ENCODE measurements at places on chromosomes 7 and 10. TPM values are rescaled to one million over a fixed set of nuclear protein-coding genes. Genes with fewer than 3 reads are reported as not detected.

BAMBI gene
- total RNA-seq = 2.4 TPM

ADO gene
- 10.3 TPM for total RNA-seq

TAS2R41 gene
- total RNA-seq = not detected

MRPS16 gene
- 60.8 TPM for total RNA-seq

GNAT3 gene
- not detected for total RNA-seq

TSPAN33 gene
- total RNA-seq = under 0.01 TPM

CCDC172 gene
- not detected for total RNA-seq

DNA sequence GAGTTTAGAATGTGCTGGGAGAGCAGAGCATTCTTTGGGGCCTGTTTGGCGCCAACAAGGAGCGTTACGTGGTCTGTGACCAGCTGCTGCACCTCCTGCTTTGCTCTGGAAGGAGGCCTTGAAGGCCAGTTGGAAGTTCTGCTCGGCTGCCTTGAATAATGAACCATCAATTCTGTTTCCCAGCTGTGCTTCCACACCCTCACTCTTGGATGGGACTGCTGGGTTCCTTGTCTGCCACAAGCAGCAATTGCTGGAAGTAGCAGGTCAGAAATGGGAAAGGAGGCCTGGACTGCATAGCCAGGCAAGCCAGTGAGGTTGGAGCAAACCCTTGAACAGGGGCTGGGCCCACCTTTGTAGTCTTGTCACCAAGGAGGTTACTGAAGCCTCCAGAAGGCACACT, 86.6 kb upstream of the INSYN2A start:
- DNase-seq = no peak

- no peak for DNase-seq
These were observed 174.4 kb downstream of the CDCA7L start for GRCh38 chr7:21771266-21771665.

DNA sequence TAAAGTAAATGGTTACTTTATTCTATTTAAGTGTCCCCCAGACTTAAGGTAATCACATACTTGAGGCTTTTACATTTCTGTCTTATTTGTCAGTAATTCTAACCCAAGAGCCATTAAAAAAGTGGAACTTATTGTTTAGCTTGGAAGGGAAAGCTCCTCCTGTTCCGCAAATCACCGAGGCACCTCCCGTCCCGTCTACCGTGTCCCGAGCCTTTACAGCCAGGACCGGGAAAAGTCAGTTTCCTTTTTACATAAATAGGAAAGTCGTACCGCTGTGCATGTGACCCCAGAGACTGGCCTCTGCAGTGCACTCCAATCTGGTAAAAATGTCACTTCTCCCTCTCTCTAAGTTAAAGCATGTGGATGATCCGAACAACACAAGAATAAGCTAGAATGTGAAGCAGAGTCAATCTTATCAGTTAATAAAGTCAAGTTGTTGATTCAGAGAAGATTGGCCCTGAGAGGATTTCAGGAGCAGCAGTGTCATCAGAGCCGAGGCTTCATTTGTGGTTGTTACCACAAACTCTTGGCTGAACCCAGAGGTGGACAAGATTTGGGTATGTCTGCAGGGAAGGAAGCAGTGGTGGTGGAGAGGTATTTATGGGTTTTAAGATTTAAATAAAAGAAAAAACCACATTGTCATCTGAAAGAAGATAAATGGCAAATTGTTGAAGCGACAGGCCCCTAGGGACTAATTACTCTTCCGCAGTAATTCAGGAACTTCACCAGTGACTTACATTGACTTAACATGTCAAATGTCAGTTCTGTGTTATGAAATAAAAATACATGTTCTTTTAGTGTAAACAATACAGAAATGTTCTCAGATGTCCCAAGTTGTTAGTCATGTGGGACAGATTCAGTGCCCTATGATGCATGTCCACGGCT, 316.6 kb upstream of the ZNF32 start:
- DNase-seq = peak; percentile 74

- DNase-seq = no peak
These were observed 17.0 kb upstream of the NODAL start for GRCh38 chr10:70458329-70459060.

DNA sequence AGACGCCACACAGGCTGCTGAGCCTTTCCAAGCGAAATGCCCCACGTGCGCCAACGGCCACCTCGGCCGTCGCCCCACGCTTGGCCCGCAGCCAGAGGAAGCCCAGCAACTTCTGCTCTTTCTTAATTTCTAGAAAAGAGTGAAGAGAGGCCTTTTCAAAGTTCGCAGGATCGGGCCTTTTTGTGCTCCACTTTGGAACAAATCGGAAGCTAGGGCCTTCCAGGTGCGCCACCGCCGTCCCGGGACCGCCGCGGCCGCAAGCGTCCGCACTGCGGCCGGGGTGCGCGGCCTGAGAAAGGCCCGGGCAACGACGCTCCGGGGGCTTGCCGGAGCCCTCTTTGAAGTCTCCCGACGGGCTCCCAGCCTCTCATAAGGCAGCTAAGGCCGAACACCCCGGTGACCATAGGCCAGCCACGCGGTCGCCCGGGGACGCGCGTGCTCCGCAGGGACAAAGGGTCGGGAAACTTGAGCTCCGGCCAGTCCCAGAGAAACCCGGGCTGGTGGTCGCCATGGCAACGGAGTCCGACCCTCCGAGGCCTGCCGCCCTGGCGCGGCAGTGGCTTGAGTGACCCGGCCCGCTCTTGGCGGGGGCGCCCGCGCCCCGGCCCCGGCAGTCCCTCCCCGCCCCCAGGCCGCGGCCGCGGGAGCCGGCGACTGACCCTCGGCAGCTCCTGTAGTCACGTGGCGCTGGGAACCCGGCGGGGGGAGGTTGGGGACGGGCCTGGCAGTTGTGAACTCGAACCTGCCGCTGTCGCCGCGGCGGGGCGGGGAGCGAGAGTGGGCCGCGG, at the start of gene REPIN1:
REPIN1 (plus strand) TSS at position 727 of the 788 bp plus-strand sequence. CDS start 890 bp downstream, outside the sequence.
- peak; percentile 92 for DNase-seq

GRCh38 chr7:88452646-88453045, 146.0 kb upstream of the STEAP4 start:
- DNase-seq = no peak

DNA sequence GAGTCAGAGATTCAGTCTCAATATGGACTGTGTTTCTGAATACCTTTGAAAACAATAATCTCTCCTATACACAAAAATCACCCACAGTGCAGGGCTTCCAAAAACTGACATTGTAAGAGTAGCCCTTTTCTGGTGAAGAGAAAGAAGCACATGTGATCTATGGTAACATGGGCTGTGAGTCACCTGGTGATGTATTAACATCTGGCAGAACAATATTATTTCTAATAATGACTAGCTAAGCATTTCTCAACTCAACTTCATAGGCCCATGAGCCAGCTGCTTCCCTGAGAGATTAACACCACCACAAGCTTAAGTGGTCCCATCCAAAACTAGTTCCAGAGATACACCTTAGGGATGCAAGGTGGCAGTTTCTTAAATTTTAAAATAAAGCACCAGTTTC, 331.0 kb upstream of the NRP1 start:
- no peak for DNase-seq

DNA sequence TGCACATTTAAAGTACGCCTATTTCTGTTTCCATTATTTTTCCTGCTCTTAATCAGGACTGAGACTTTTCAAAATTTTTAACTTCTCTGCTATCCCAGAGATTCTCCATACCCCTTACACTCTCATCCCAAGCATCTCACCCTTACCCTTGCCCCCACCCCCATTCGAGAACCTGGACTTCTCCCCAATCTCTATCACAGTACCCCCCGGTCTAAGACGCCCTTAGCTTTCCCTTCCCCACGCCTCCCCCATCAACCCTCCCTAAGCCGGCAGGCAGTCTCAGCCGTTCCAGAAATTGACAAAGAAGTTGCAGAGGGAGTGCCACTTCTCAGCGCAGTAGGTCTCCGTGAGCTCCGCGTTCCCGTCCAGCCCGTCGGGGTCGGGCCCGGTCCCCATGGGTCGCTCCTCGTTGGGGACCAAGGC, 1.4 kb downstream of the FGFBP3 start:
- DNase-seq = no peak

DNA sequence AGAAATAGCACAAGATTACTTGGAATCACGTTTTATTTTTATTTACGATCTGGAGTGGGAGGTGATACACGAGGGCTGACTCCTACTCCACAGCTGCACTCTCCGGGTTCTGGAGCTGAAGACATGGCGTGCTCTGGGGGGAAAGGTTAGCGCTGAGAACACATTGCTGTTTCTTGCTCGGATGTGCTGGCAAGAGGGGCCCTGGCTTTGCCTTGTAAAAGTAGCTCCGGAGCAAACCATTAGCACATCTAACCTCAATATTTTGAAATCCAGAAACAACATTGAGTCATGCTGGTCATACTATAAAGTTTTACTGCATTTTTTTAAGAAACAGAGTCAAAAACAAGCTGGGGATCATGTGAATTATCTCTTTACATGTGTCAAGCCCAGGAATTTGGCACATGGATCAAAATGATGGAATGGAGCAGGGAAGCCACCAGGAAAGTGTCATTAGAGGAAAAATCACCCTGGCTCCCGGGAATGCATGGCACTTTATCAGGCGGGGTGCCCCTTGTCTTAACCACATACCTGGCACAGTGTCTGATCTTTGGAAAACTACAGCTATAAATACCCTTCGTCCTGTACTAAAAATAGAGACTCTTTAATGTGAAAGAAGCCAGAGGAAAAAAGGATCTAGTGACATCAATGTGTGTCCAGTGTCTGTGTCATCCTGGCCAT, 31.6 kb upstream of the LYZL1 start:
- DNase-seq = no peak

DNA sequence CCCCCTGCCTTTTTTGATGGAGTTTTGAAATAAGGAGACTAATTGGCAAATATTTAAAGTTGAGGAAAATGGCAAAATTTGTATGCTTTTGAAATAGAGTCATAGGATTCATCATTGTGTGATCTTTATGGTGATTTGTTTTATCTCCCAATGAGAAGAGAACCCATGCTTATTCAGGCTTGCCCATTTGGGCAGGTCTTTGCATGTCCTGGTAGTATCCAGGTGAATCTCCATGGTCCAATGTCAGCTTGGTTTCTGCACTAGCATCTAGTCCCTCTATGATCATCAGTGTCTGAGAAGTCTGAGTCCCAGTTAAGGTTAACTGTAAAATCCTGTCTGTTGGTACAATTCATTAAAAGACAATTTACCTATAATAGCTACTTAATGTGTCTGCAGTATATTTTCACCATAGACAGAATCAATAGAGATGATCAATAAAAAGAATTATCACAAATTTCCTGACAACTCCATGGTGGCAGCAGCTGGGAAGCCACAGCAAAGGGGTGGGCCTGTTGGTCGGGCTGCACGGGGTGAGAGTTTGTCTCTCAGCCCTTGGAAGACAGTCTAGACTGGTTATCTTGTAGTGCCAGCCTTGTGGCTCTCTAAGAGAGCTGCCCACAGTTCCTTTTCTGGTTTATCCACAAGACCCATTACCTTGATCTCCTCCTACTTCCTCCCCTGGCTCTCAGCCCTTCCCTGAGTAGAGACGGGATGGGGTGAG, 22.2 kb upstream of the BMPER start:
- no peak for DNase-seq

DNA sequence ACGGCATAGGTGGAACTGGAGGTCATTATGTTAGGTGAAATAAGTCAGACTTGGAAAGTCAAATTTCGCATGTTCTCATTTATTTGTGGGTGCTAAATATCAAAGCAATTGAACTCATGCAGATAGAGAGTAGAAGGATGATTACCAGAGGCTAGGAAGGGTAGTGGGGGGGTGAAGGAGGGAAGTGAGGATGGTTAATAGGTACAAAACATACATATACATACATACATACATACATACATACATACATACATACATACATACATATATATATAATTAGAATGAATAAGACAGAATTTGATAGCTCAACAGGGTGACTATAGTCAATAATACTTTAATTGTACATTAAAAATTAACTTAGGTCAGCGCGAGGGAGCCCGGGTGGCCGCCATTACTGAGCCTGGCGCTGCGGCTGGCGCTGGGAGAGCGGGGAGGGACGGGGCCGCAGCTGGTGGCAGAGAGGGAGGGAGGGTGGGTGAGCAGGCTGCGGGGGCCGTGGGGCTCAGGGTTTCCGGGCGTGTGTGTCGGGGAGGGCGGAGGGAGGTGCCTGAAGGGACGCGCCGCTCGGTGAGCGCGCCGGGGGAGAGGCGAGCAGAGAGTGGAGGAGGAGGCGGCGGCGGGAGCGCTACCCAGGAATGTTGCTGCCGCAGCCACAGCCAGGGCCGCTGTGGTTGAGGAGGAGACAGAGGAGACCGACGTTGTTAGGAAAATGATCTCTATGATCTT, 85.8 kb upstream of the EGFR start:
- DNase-seq = no peak

- DNase-seq = no peak
These were observed 2.9 kb downstream of the MYL10 start for GRCh38 chr7:101626069-101626671.

- DNase-seq = no peak
These were observed 289.5 kb upstream of the MKLN1 start for GRCh38 chr7:131038153-131038552.

DNA sequence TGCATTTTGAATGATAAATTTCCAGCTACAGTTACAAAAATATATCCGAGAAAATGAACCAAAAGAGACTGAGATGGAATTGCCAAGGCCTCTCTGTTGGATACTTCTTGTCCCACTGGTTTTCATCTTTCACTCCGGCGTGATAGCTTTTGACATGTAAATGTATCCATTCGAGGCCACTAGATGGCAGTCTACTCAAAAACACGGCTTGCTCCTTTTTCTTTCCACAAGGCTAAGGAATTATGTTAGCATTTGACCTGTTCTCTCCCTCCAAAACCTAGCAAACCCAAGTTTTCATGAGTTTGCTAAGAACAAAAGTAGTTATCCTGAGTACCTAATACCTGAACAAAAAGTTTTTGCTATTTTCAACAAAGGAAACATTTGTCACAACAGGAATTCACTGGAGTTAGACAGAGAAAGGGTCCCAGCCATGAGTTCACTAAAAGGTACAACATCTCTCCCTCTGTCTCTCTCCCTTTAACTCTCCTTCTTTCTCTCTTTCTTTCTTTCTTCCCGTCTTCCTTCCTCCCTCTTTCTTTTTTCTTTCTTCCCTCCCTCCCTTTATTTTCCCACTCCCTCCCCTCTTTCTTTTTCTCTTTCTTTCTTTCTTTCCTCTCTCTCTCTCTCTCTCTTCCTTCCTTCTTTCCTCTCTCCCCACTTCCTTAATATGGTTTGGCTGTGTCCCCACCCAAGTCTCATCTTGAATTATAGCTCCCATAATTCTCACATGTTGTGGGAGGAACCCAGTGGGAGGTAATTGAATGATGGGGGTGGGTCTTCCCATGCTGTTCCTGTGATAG, 207.9 kb upstream of the MYO3A start:
- peak; percentile 33 for DNase-seq

DNA sequence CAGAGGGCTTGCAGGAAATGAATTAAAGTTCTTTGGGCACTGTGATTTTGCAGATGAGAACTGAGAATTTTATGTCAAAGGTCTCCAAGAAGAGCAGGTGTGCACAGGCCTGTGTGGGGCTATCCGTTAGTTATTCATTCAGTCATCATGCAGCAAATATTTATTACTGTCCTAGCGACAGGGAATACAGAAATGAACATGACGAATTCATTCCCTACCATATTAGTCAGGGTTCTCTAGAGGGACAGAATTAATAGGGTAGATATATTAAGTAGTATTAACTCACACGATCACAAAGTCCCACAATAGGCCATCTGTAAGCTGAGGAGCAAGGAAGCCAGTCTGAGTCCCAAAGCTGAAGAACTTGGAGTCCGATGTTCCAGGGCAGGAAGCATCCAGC, 2.9 kb upstream of the MMP21 start:
- DNase-seq = no peak
